Activated CD4-positive, CD25-positive, alpha-beta regulatory T cell treated with anti-CD3 and anti-CD28 coated beads, Interleukin-2, amount 50 U/mL, for 24 hours (primary cell): ENCODE measurements at places on chromosomes 4 and X.

DNA sequence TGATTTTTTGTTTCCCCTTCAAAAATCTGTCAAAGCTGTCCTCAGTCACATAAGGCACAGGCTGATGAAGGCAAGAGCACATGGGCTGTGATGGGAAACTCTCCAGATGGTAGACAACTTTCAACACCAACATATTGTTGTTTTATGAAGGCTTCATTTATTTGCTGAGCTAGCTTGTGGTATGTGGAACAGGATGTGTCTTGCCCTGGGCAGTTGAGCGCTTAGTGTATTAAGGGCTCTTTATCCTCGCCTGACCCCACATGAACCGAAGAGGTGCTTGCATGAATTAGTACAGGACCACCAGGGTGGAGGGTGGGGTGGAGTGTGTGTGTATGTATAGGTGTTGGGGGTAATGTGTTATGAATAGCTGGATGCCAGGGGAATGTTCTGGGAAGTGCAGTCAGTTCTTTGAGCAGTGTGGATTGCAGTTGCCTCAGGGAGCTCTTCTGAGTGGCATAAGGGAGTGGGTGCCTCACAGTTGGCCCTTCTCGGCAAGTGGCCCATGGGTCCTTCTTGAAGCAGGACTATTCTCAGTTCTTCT, 103.1 kb downstream of the PHEX start:
- no peak for ATAC-seq

GRCh38 chr4:8842614-8843013, 29.0 kb downstream of the HMX1 start:
- no peak for ATAC-seq

DNA sequence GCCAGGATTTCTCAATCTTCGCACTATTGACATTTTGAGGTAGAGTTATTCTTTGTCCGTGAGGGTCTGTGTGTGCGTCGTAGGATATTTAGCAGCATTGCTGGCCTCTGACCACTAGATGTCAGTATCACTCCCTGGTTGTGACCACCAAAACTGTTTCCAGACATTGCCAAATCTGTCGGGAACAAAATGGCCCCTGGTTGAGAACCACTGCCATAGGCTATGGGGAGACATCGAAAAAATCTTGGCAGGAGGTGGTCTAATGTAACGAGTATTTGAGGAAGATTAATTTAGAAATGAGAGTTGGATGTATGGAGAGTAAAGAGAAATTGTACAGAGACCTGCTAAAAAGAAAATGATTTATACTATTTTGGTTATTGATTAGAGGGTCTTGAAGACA, 108.4 kb downstream of the DOCK11 start:
- ATAC-seq, result no peak

GRCh38 chr4:162364651-162365050, 200.9 kb upstream of the FSTL5 start:
- no peak for ATAC-seq

DNA sequence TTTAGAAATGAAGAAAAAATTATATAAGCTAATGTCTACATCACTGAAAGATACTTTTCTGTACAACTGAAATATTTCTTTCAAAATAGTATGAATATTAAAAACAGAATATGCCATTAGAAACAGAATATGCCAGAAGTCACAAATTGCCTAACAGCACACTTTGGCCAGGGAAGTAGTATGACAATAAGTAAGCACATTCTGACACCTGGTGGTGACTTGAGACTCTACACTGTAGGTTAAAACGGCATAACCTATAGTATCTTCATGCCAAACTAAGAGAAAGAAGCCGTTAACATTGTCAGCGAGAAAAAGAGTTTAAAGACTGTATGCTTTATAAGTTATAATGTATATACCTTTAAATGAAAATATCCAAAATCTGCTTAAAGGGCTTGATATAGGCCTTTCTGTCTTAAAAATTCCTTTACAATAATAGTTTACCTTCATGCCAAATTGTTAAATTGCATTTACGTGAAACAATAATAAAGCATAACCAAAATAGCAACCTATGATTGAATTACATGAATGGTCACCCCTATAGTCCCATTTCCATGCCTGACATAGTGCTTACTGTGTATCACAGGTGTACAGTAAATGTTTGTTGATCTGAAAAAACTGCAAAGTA, 32.8 kb downstream of the FAM13A start:
- ATAC-seq, result peak; percentile 83

DNA sequence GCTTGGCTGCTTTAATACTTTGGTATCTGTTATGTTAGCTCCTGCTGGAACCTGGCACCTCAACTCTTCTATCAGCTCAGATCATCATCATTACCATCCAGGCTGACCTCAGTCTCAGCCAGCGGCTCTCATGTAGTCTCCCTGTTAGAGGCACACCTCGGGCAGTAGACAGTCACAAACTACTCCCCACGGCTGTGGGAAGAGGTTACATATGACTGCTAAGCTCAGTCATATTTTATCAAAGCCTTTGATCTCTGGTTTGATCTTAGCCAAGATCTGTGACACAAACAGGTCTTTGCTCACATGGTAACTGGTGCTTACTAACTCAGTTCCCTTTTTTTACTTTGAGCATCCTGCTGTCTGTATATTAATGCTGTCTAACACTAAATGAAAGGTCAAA, 384.9 kb downstream of the CENPC start:
- no peak for ATAC-seq

GRCh38 chrX:53440101-53440500, 5.9 kb upstream of the HSD17B10 start:
- no peak for ATAC-seq

- ATAC-seq, result no peak
Measured at GRCh38 chrX:22163326-22163725, 109.4 kb upstream of the CBLL2 start.

DNA sequence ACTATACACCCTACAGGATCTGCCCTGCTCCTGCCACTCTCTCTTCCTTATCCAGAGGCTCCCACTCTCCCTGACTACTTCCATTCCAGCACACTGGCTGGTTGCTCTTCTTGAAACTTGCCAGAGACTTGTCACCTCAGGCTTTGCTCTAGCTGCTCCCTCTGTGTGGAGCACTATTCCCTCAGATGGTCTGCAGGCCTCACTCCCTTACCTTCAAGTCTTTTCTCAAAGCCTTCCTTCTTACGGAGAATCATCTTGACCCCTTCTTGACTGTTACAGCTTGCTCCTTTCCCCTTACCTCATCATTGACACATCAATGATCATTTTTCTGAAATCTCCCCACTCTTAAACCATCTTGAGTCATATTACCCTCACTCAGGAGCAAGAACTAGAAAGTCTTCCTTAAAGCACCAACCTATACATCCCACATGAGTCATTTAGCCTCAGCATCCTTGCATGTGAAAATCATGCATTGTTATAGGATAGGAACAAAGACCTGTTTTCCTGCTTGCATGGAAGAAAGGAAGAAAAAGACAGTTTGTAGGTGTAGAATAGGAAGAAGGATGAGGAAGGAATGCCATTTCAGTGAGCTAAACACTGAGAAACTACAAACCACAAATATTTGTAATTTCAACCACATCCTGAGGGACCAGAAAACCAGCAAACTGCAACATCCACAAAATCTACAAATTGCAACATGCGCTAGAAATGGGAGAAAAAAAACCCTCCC, 55.7 kb downstream of the ANTXR2 start:
- ATAC-seq, result peak; percentile 71

GRCh38 chrX:111284631-111285293, 14.5 kb upstream of the CAPN6 start:
- no peak for ATAC-seq

GRCh38 chr4:23972187-23972586, 82.3 kb upstream of the PPARGC1A start:
- no peak for ATAC-seq

- no peak for ATAC-seq
Measured at GRCh38 chr4:184653650-184654049, 4.1 kb downstream of the PRIMPOL start.

GRCh38 chr4:83107631-83108030, 6.9 kb downstream of the PLAC8 start:
- no peak for ATAC-seq

DNA sequence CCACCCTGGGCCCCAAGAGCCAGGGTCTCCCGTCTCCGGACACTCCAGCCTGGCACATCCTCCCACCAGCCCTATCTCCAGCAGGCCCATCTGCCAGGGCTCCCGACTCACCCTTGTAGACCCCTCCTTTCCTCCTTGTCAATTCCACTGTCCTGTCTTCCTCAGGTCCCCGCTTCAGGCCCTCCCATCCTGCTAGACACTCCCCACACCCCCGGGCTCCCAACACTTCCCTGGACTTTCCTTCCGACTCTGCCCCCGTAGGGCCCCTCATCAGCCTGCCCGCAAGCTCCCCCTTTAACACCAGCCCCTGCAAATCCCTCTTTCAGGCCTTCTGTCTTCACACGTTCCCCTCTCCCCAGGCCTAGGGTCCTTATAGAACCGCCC, 1.1 kb downstream of the PRAF2 start:
- ATAC-seq, result no peak

DNA sequence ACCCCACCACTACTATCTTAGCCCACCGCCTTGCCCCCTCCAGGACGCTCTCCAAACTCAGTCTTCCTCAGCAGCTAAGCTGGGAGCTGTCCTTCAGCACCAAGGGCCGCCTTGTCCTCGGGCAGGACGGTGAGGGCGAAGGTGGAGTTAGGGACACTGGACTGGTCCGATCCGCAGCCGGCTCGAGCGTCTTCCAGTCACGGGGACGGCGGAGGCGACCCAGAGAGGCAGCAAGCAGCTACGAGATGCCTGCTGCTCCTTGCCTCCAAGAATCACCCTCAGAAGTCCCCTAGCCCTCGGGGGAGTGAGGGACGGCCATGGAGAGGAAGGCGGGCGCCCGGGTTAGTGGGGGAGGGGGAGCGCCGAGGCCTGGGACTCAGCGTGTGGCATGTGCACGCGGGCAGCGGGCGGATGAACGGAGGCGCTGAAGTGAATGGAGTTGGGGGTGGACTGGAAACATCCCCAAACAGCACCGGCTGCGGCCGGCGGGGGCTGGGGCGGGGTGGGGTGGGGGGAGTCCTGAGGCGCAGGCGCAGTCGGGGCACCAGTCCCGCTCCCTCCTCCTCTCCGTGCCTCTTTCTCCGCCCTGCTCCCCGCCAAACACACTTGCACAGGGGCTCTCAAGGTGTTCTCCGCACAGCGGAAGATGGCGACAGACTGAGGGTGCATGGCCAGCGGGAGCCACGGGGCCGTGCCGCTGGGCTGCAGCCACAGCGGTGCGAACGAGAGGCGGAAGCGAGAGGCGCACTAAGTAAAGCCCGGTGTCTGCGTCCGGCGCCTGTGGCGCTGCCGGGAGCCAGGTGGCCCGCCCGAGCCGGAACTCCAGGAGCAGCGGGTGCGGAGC, at the start of gene NALF2:
Gene NALF2, plus strand, starts transcription at position 545 of the 844 bp plus-strand sequence. CDS start 957 bp downstream, outside the sequence.
- peak; percentile 43 for ATAC-seq
